Glomerular endothelial cell (primary cell): ENCODE measurements at places on chromosomes 12 and 14. TPM values are rescaled to one million over a fixed set of nuclear protein-coding genes. Genes with fewer than 3 reads are reported as not detected.

Gene DNAJC22
- 0.48 and 1.2 TPM in 2 replicates for total RNA-seq

DNA sequence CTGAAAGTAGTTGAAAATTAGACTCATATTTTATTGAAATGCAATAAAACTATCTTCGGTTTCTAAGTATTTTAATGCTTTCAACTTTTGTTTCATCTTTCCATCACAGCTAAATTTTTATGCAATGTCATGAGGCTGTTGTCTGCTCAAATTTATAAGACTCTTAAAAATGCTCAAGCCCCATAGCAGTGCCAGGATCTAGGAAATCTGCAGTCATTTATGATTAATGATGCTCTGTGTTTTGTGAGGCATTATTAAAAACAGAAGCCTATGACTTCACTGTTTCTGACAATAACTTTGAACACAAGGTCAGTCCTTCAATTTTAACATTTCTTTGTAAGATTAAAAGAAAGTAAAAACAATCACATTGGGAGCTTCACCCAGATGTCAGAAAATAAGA, 112.5 kb downstream of the ALX1 start:
- no peak for DNase-seq

- DNase-seq: no peak
These were observed 15.0 kb downstream of the GSG1 start for GRCh38 chr12:13088496-13088895.

DNA sequence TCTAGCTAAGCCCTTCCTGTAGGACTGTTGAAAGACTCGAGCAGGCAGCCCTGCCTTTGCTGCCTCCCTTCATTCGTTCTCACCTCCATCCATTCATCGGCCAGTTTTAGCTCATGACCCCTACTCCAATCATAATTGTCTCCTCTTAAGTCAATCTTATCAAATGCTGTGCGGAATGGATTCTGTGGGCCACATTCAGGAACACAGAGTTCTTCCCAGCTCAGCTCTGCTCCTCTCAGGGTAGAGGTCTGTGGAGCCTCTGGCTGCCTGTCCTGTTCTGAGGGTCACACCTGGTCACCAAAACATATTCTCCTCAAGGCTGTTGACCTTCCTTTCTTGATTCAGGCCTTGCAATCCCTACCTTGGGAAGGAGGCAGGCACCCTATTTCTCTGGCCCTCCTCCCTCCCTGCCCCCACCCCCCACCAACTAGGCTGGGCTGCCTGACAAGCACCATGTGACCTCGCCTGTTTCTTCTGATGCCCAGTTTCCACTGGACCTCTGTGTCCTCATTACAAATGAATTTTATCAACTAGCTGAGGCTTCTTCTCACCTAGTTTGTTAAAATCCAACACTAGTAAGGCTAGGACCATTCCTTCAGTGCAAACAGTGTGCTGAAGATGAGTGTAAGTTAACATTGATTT, 3.5 kb downstream of the SMCO2 start:
- DNase-seq: no peak

- no peak for DNase-seq
These were observed 283.4 kb upstream of the GRIP1 start for GRCh38 chr12:66962290-66962689.
